NCI-H1436 (cell line): ENCODE measurements at places on chromosomes 3 and 15.

GRCh38 chr3:122875547-122876127, 80.8 kb downstream of the SLC49A4 start:
- DNase-seq, result no peak

DNA sequence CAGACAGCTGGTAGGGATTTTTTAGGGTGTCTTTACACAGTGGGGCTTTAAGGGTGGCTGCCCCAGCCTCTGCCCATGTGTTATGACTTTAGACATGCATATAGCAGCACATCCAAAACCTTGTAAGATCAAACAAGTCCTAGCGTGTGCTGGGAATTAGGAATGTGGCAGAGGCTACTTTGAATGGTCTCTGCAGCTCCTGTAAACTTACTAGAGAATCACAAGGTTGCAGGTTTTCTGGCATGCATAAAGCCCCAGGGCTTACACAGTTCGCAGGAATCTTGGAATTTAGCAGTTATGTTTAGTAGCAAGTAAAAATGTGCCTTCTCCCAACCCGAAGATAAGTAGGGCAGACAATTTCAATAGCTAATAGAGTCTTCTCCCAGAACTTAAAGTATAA, 46.9 kb upstream of the COL6A6 start:
- DNase-seq, result no peak

GRCh38 chr15:47725906-47726305, 8.6 kb downstream of the SEMA6D start:
- no peak for DNase-seq

DNA sequence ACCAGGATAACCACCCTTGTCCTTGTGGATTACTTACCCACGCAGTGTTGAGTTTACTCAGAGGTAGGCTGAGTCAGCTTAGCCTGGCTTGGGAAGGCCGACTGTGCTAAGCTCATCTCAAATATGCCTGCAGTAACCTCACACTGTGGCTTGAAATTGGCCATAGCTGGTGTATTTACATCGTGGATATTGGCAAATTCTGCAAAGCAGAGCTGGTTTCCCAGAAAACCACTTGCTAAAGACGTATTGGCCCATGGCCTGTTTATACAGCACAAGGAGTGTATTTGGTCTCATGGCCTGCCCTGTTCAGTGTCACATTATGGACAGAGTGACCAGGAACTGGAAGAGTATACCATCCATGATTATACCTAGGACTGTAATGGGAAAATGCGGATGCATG, 170.5 kb upstream of the UBE3A start:
- DNase-seq, result no peak

- no peak for DNase-seq
These were observed 6.6 kb downstream of the GPX1 start for GRCh38 chr3:49351521-49352011.

GRCh38 chr3:183156266-183156665, 6.3 kb downstream of the LAMP3 start:
- no peak for DNase-seq

DNA sequence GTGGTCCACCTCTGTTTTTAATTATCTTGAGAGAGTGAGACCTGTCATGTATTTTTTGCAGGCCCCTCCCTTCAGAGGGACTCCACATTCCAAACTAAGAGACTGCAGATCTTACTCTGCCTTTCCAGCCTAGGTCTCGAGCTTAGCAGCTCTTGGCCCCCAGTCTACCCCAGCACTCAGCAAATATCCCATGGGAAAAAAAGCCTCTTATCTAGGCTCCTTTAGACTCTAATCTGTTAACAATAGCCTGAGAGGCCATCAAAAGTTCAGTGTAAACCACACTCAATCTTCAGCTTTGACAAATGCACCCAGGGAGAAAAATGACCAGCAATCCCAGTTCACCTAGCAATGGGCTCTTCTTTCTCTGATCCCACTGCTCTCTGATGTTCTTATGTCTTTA, 8.6 kb upstream of the BLM start:
- no peak for DNase-seq

DNA sequence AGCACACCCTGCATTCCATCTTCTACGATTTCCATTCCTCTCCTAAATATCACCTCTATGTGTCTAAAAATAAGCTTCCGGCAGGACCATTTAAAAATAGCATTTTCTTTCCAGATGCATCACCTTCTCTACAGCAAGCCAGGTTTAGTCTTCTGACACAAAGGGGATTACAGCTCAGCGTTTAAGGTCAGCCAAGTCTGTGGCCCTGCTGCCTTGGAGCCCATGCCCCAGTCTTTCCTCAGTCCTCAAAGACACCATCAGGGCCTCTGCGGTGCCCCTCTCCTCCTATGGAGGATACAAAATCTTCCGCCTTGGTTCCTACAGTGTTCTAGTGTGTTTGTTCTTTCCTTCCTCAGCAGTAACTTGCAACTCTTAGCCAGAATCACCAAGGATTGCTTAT, 3.8 kb downstream of the SELENOS start:
- no peak for DNase-seq

DNA sequence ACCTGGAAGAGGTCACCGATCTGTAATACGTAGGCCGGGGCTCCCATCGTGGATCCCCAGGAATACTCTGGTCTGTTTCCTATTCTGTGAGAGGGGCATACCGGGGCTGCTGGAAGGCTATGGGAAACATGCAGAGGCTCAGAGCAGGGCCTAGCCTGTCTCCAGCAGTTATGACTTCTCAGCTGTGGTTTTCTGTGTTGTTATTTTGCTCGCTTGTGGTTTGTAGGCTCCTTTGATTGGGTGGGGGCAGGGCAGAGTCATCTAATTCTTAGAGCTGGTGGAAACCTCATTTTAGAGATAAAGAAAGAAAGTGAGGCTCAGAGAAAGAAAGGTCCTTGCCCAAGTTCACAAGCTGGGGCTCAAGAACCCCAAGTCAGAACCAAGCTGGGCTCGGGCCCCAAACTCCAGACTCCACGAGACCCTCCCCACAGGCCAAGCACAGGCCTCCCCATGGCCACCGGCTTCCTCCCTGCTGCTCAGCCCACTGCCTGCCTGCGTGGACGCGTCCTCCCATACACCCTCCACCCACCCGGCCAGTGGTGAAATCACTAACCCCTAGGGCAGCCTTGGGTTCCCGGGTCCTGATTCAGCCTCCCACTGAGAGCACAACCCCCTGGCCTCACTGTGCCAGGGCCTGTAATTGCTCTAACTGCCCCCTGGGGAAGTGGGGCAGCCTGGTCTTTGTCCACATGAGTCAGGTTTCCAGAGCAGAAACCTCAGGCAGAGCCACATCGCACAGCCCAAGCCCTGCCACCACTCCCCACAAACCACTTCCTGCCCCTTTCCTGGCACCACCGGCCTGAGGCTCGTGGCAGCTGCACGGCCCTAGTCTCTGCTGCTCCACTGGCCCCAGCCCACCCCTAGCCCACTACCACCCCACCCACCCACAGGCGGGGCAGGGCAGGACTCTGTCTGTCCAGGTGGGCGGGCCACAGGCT, 270.8 kb downstream of the UACA start:
- DNase-seq, result no peak

- no peak for DNase-seq
These were observed 462 bp downstream of the IGDCC3 start for GRCh38 chr15:65377105-65377975.
